ENCODE measurements at places on chromosomes 5 and 9.

- no peak overlapping the region for H3K27ac ChIP-seq
- no peak overlapping the region for H3K4me3 ChIP-seq
- peaks cover 12% of the 10 kb centered on the region for H3K27me3 ChIP-seq
- no peaks in the 10 kb centered on the region for H3K36me3 ChIP-seq
These were observed 244.0 kb downstream of the EPB41L4A start for GRCh38 chr5:112174959-112175594.

DNA sequence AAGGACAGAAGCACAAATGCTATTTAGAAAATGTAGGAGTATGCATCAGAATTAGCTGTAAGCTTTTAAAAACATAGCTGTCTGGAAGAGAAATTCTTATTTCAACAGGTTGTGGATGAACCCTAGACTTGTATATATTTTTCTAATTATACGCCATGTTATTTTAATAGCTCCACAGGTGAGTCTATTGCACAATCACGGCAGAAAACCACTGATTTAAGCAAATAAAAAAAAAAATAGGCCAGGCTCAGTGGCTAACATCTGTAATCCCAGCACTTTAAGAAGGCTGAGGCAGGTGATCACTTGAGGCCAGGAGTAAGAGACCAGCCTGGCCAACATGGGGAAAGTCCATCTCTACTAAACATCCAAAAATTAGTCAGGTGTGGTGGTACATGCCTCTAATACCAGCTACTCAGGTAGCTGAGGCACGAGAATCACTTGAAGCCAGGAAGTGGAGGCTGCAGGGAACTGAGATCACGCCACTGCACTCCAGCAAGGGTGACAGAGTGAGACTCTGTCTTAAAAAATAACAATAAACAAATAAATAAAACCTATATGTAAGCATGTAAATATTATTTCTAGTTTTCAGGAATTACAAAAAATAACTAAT is 11.7 kb downstream of the TRIM23 start:
- no peak overlapping the region for H3K27ac ChIP-seq
- no peaks in the 10 kb centered on the region for H3K4me1 ChIP-seq
- DNase-seq = no peak
- no peak overlapping the region for H3K4me3 ChIP-seq
- H3K36me3 ChIP-seq = peaks cover 38% of the 10 kb centered on the region

- H3K36me3 ChIP-seq = no peaks in the 10 kb centered on the region
- H3K4me3 ChIP-seq = no peak overlapping the region
These were observed 793.7 kb downstream of the BRINP1 start for GRCh38 chr9:118575341-118576070.

- peaks cover 1% of the 10 kb centered on the region for H3K27me3 ChIP-seq
- H3K4me1 ChIP-seq = no peaks in the 10 kb centered on the region
- H3K4me3 ChIP-seq = no peak overlapping the region
- no peak overlapping the region for H3K27ac ChIP-seq
- no peaks in the 10 kb centered on the region for H3K36me3 ChIP-seq
These were observed 191.0 kb downstream of the TARS1 start for GRCh38 chr5:33631786-33632185.

DNA sequence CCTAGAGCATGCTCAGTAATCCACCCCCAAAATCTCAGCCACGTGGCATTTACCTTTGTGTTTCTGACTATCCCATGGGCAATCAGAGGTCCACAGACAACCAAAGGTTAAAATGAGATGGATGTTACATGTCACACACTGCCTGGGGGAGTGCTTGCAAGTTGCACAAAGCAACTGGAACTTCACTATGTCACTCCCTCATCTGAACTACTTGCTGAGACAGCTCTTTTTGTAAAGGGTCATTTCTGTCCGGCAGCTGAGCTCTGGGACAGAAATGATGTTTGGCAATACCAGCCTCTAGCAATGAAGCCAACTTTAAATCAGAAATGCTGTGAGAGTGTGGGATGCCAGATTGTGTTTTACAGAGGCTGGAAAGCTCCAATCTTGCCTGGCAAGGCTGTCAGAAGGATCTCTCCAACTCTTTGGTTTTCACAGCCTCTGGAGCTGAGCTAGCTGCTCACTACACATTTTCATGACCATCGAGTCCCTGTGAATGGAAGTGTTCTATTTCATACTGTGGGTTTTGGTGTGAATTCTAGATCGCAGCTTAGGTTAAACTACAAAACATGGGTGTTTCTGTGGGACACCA is 66.3 kb upstream of the TMEM215 start:
- H3K4me1 ChIP-seq = no peaks in the 10 kb centered on the region
- no peak for DNase-seq
- H3K4me3 ChIP-seq = no peak overlapping the region
- no peak overlapping the region for H3K27ac ChIP-seq
- no peaks in the 10 kb centered on the region for H3K27me3 ChIP-seq

DNA sequence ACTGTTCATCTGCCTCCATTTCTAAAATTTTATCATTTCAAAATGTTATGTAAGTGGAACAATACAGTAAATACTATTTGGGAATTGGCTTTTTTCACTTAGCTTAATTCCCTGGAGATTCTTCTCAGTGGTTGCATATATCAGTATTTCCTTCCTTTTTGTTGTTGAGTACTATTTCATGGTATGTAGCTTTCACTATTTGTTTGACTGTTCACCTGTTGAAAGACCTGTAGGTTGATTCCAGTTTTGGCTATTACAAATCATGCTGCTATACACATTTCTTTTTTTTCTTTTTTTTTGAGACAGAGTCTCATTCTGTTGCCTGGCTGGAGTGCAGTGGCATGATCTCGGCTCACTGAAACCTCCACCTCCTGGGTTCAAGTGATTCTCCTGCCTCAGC is 33.0 kb upstream of the PWWP2A start:
- no peaks in the 10 kb centered on the region for H3K27me3 ChIP-seq
- H3K27ac ChIP-seq = no peak overlapping the region
- DNase-seq = no peak
- no peaks in the 10 kb centered on the region for H3K36me3 ChIP-seq
- no peak overlapping the region for H3K4me3 ChIP-seq

DNA sequence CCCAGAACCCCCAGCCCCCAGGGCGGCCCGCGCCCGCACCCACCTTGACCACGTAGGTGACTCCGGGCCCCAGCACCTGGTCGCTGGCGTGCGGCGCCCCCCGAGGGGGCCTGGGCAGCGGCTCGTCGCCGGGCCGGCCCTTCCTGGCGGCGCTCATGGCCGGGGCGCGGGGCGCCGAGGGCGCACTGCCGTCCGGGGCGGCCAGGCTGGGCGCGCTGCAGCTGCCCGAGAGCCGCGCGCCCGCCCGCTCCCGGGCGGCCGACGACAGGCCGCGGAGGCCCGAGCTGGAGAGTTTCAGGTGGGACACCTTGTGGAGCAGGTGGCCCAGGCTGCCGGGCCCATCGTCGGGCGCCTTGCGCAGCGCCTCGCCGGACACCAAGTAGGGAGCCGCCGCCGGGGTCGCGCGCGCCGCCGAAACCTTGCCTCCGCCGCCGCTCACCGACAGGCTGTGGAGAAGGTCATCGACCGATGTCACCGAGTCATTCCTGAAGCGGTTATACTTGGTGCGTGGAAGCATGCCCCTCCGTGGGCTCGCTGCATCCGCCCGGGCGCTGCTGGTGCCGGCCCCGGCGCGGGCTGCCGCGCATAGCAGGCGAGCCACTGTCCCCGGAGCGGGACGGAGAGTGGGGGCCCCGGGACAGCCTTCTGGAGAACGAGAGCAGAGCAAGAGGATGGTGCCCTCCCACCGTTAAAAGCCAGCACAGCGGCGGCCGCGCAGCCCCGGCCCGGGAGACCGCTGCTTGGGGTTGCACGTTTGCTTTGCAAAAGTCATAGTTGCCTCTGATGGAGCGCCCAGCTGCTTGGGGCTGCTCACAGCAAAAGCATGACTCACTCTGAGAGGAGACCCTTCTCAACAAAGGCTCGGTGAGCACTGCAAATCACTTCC is at the start of gene SHC3:
Gene SHC3 (minus strand): TSS at position 875 of the 886 bp plus-strand sequence. CDS start 358 bp downstream, at position 517.
- H3K36me3 ChIP-seq = no peaks in the 10 kb centered on the region
- no peak within 1 kb of the TSS for H3K27ac ChIP-seq
- no peak for DNase-seq
- H3K4me1 ChIP-seq = peaks cover 13% of the 10 kb centered on the region
- peaks cover 62% of the 10 kb centered on the region for H3K27me3 ChIP-seq

- H3K27me3 ChIP-seq = peaks cover 4% of the 10 kb centered on the region
- H3K4me1 ChIP-seq = no peaks in the 10 kb centered on the region
- no peak for DNase-seq
- H3K36me3 ChIP-seq = no peaks in the 10 kb centered on the region
- no peak overlapping the region for H3K27ac ChIP-seq
These were observed 65.3 kb upstream of the PPARGC1B start for GRCh38 chr5:149664666-149665415.

DNA sequence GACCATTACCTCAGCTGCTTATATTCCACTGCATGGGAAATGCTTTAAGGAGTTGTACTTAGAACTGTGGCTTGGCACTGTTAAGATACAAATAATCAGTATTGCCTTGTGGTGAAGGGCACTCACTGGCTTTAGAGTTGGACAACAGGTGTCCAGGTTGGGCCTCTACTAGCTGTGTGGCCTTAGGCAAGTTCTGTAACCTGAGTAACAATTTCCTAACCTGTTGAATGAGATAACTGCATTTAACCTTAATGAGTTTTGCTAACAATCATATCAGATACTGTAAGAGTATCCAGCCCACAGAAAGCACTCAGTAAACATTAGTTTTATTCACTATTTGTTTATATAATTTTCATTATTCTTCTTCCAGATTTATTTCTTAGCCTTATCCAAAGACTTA is 17.2 kb upstream of the HK3 start:
- DNase-seq = no peak
- peaks cover 11% of the 10 kb centered on the region for H3K4me1 ChIP-seq
- peaks cover 15% of the 10 kb centered on the region for H3K36me3 ChIP-seq
- no peak overlapping the region for H3K4me3 ChIP-seq

- no peaks in the 10 kb centered on the region for H3K4me1 ChIP-seq
- no peaks in the 10 kb centered on the region for H3K36me3 ChIP-seq
- no peak for DNase-seq
- H3K27me3 ChIP-seq = no peaks in the 10 kb centered on the region
- H3K27ac ChIP-seq = no peak overlapping the region
- H3K4me3 ChIP-seq = no peak overlapping the region
These were observed 478.5 kb downstream of the RASEF start for GRCh38 chr9:82584349-82584863.

GRCh38 chr5:155434681-155435080 is 421.1 kb downstream of the KIF4B start:
- no peaks in the 10 kb centered on the region for H3K36me3 ChIP-seq
- H3K27me3 ChIP-seq = no peaks in the 10 kb centered on the region
- no peak for DNase-seq
- H3K4me3 ChIP-seq = no peak overlapping the region
- H3K27ac ChIP-seq = no peak overlapping the region
- no peaks in the 10 kb centered on the region for H3K4me1 ChIP-seq

DNA sequence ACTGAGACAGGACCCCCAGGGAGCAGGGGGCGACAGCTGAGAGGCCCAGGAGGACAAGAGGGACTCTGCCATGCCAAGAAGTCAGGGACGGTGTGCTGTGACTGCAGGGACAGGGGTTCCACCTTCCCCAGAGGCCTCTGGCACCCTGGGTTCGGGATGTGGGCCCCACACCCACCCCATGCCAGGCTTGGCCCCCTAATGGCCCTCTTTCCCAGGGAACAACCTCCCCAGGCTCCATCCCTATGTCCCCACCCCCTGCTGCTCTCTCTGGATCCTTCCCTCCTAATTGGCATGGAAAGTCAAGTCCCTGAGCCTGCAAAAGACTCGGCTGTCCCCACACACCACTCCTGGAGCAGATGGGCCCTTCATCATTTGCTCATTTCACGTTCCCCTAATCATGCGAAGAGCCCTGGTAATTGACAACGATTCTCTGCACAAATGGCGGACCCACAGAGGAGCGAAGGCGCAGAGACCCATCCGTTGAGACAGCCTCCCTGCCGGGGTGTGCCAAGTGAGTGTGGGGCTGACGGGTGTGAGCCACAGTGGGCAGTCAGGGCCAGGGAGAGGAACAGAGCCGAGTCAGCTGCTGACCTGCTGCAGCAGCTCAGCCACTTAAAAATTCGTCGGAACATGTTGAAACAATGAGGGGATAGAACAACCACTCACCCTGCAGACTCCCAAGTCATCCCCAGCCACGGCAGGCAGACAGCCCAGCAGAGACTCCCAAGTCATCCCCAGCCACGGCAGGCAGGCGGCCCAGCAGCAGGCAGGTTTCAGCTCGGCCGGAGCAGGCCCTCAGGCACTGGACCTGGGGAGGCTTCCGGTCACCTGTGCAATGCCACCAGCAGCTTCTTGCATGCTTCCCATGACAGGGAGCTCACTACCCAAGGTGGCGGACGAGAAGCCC is 109.0 kb downstream of the VAV2 start:
- H3K36me3 ChIP-seq = no peaks in the 10 kb centered on the region
- no peak overlapping the region for H3K4me3 ChIP-seq
- H3K27me3 ChIP-seq = no peaks in the 10 kb centered on the region
- no peak overlapping the region for H3K27ac ChIP-seq
- no peak for DNase-seq

- peaks cover 5% of the 10 kb centered on the region for H3K4me1 ChIP-seq
- no peak overlapping the region for H3K4me3 ChIP-seq
- no peak overlapping the region for H3K27ac ChIP-seq
- DNase-seq = no peak
- no peaks in the 10 kb centered on the region for H3K27me3 ChIP-seq
These were observed 16.8 kb downstream of the AP3B1 start for GRCh38 chr5:78277715-78278114.

DNA sequence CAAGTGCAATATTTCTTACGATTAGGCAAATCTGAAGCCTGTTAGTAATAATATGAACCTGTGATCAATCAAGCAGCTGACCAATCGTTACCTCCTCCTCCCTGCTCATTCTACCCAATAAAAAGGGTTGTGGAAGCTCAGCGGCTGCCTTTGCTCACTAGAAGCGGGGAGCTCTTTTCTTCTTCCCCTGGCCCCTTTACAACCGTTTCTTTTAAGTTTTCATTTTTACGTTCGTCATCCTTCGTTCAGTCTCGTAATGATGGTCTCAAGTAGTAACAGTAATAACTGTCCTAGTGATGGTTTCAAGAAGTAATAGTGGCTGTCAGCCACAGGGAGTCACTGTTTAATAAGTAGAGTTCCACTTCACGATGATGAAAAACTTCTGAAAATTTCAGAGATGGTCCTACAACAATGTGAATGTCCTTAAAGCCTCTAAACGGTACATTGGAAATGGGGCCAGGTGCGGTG is 6.2 kb downstream of the UGT3A2 start:
- H3K27ac ChIP-seq = no peak overlapping the region
- no peaks in the 10 kb centered on the region for H3K36me3 ChIP-seq
- H3K27me3 ChIP-seq = peaks cover 23% of the 10 kb centered on the region
- H3K4me3 ChIP-seq = no peak overlapping the region

DNA sequence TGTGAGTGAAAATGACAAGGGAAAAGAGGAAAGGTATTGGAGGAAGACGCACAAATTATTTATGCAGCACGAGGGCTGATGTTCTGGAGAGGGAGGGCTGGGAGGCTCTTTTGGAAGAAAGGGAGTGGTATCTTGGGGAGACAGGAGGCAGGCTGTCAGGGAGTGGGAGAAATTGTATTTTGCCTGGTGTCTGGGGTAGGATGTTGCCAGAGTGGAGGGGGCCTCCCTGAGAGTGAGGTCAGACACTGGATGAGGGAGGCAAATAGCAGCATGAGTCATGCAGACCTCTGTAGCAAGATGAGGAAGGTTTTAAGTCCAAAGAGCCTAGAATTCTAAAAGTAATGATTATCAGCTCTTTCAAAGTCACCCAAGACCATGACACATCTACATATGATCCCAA is 158.0 kb downstream of the DMRT2 start:
- H3K36me3 ChIP-seq = no peaks in the 10 kb centered on the region
- no peak overlapping the region for H3K4me3 ChIP-seq
- H3K27ac ChIP-seq = no peak overlapping the region
- no peaks in the 10 kb centered on the region for H3K27me3 ChIP-seq

- no peak overlapping the region for H3K27ac ChIP-seq
- H3K27me3 ChIP-seq = peaks cover 12% of the 10 kb centered on the region
- no peaks in the 10 kb centered on the region for H3K4me1 ChIP-seq
- no peak for DNase-seq
These were observed 33.3 kb upstream of the SLCO6A1 start for GRCh38 chr5:102532123-102532522.
